ENCODE measurements at places on chromosomes 2 and 18.

DNA sequence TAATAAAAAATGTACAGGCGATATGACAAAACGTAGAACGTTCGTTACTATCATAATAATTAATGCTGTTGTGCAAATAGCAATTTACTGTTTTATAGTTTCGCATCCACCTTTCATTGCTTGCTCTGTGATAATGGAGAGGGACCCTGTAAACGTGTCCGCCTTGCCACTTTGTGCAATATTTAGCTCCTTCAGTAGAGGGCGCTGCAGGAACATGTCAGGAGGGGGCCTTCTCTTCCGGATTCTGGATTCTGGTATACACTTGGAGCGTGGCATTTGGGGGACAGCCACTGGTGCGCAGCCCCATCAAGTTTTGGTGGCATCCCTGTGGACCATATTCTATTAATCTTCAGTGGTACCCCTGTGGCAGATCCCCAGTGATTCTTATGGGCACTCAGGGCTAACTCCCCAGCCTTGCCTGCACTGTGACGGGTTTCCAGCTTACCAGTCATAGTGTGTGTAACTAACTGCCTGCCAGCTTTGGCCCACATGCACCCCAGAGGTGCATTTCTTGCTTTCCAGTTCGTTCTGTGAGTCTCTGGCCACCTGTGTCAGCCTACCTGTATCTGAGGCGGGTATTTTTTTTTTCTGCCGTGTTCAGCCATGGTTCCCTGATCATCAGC is 140.3 kb downstream of the CYRIA start:
- no peak for DNase-seq

DNA sequence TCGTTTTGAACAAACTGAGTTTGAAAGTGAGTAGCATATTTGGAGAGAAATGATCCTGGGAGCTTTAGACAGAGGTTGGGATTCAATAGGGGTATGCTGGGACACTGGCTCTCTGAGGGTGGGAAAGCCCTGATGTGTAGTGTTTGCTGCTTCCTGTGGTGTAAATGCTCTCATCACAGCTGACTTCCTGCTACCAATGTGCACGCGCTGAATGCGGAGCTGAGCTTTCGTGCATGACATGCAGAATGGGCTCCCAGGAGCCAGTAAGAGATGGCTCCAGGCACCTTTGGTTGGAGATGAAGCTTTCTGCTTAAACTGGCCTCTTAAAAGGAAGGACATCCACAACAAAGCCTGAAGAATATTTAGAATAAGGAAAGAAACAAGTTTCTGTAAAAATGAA is 224.1 kb upstream of the CCDC150 start:
- DNase-seq, result no peak

GRCh38 chr2:209426432-209426831 is 2.6 kb downstream of the MAP2 start:
- no peak for DNase-seq

DNA sequence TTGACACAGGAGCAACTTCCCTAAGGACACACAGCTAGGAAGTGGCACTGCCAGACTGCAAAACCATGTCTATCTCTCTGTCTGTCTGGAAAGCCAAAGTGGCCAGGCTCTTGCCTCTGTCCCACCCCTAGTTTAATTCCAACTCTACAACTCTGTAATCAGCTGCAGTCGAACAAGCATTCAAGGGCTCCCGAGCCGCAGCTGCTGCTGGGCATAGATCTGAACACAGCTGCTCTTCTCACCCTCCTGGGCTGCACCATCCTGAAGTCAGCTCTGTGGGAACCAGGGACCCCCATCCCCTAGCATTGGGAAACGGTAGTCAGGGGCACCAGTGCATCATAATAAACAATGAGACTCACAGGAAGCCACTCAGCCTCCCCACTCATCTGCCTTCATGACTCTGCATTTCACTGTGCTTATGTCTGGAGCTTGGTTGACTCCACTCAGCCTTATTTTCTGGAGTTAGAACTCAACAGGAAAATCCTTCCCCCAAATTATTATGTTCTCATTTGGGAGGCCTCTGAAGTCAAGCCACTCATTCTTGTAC is 44.4 kb upstream of the TMEM163 start:
- DNase-seq, result no peak

DNA sequence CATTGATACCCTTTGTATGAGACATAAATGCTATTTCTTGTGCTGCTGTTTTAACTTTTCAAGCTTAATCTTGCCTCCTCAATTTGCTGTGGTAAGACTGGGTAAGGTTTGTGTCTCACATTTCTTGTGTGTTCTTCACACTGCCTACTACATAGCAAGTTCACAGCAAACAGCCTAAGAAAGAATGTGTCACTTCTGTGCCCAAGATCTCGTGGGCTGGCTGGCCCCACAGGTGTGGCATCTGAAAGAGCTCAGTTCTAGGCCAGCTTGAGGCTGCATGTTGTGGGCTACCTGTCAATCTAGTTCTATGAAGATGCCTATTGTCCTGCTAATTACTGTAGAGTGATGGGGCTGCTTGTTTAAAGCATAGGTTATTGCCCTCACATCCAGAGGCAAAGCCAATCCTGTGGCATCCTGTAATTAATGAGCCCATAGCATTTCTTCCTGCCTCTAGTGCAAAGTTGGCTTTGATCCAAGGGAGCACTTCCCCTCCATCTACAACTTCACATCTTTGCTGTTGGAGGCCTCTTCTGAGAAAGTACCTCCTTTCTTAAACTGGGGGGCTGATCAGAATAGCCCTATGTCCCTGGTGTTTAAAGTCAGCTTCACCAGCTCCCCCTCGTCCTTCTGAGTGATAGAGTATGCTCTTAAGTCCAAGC is 40.9 kb upstream of the ASPRV1 start:
- DNase-seq, result no peak

GRCh38 chr2:86623043-86623493 is 597 bp downstream of the RNF103 start:
- DNase-seq, result peak; percentile 79

- no peak for DNase-seq
These were observed 11.2 kb upstream of the NAPG start for GRCh38 chr18:10514601-10515000.

- DNase-seq, result no peak
These were observed 82.0 kb downstream of the SGPP2 start for GRCh38 chr2:222506230-222506935.

DNA sequence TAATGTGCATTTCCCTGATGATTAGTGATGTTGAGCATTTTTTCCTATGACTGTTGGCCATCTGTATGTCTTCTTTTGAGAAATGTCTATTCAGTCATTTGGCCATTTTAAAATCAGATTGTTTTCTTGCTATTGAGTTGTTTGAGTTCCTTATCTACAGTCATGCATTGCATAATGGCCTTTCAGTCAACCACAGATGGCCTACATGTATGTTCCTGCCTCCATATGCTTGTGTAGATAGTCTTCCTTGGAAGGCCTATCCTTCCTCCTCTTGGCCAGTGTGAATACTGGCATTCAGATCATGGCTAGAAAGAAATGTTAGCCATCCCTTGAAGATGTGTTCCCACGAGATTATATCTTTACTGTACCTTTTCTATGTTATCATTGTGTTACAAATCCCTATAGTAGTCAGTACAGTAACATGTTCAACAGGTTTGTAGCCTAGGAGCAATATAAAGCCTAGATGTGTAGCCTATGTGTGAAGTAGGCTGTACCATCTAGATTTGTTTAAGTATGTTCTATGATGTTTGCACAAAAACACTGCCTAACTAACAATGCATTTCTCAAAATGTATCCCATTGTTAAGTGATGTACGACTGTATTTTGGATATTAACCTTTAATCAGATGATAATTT is 65.6 kb upstream of the CD302 start:
- no peak for DNase-seq

GRCh38 chr2:210207929-210208328 is 17.3 kb downstream of the ACADL start:
- DNase-seq, result no peak

DNA sequence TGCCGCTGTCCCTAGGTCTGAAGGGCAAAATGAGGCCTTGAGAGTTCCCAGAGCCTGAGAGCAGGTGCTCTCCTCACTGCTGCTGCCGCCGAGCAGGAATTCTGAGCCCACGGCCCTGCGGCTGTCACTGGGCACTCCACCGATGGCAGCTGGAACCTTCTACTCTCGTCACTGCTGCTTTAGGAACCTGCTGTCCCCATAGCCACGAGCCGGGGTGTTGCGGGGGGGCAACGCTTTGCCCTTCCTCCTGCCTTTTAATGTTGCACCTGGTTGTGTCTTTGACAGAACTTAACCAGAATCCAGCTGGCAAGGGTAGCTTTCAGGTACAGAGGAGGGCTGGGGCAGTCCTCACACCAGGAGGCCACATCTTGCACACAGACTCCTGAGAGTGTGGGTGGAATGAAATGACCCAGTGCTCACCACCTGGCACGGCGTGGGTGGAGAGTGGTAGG is 32.3 kb downstream of the NCK2 start:
- no peak for DNase-seq

- DNase-seq, result no peak
These were observed 29.2 kb downstream of the CDH2 start for GRCh38 chr18:28147674-28148171.

DNA sequence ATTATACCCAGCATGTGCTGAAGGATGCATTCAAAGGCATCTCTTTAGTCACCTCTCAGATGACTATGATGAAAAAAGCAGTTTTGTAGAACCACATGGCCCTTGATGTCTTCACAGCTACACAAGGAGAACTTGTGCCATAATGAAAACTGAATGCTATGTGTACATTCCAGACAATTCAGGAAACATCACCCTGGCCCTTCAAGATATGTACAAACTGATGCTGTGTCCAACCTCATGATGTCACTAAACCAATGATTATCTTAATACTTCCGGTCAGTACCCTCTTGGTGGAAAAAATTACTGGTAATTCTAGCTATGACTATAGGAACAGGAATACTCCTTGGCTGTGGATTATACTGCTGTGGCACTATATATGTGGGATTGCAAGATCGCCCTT is 20.0 kb downstream of the DUSP11 start:
- no peak for DNase-seq

DNA sequence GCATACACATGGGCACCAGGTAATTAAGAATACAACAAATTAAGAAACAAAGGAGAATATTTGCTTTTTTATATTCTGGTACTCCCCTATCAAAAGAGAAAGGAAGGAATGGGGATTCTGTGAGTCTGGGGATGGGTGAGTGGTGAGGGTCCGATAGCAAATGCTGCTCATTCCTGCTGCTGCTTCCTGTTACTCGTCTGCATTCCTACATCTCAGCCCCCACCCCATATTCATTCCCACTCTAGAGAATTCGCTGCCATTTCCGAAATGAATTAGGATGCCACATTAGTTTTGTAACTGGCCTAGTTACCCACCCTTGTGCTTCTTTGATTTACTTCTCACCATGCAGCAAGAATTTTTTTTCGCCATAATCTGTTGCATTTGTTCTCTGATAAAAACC is 1905.3 kb upstream of the PIK3C3 start:
- DNase-seq, result no peak

GRCh38 chr18:67924656-67925055 is 408.1 kb upstream of the DSEL start:
- no peak for DNase-seq

- no peak for DNase-seq
These were observed 80.2 kb downstream of the SLC8A1 start for GRCh38 chr2:40371525-40372282.

- no peak for DNase-seq
These were observed 90.1 kb upstream of the SERTAD2 start for GRCh38 chr2:64743739-64744330.
